NCI-H226 (cell line): ENCODE measurements at places on chromosomes 11 and 22.
A peak's percentile ranks its signal among the peaks of the same experiment; 100 is the strongest.

DNA sequence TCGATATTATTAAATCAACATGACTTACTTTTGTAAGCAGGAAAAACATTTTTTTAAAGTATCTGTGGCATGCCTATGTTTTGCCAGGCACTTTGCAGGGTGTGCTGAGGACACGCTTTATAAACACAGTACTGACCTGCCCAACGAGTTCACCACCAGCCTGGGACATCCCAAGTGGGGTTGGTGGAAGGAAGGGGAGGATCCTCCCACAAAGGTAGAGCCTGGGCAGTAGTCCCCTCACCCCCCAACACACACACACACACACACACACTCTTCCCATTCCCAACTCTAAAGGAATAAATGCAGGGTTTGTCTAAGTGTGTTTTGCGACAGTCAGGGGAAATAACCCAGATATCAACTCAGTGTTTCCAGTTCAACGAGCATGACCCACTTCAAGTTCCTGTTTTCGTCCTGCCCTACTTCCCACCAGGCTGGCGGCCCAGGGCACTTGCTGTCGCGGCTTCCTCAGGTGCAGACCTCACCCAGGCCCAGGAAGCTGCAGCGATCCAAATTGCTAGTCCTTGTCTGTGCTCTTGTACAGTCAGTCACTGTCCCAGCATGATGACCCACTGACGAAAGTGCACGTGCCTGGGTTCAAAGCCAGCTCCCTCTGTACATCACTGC, 3.1 kb downstream of the CERK start:
- no peak for DNase-seq

DNA sequence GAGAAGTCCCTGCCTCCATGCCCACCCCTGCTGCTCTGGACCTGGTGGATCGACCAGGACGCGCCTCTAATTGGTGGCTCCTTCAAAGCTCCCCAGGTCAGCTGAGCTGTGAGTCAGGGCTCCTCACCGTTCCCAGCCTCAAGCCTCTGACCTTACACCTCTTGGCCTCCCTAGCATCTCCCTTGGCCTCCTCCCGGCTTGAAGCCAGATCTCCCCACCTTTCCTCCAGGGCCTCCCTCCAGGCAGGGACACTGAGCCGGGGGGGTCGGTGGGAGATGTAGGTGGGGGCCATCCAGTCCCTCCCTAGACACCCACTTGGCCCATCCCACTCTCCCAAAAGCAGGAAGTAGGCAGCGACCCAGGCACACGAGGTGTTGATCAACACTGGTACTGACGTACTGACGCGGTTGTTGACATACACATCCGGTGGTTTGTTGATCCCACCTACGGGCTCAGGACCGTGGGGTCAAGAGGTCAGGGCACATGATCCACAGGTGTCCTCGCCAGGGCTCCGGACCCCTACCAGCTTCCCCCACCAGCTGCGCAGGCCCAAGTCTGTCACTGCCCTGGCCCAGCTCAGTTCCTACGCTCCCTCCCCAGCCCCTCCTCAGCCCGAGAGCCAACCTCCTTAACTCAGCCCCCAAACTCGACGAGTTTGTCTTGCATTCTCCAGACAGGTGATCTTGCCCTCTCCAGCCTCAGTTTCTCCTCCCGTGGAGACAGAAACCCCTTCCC, 802 bp downstream of the ATG2A start:
- peak; percentile 58 for DNase-seq

DNA sequence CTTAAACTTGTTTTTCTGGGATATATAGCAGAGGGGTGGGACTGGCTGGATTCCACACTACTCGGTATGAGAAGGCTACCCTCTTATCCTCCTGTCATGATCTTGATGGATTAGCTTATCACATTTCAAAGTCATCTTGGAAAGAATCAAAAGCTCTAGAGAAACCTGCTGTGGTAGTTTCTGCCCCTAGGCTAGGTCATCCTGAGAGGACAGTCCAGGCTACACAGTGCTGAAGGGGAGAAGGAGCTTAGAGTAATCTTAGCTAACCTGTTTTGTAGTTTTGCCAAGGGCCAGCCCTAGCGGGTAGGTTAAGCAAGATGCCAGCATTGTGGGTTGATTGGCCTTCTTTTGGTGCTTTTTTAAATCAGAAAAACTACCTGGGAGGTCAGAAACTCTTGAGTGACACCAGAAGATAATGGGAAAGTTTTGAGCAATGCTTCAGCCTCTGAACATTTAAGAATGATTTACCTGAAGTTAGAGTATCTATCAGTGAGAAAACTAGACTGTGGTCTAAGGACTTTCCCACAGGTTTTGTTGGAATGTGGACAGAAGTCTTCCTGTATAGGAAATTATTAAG, 21.3 kb downstream of the PIWIL4 start:
- DNase-seq, result peak; percentile 52

GRCh38 chr22:22954656-22955055, 67.0 kb downstream of the IGLL5 start:
- no peak for DNase-seq

DNA sequence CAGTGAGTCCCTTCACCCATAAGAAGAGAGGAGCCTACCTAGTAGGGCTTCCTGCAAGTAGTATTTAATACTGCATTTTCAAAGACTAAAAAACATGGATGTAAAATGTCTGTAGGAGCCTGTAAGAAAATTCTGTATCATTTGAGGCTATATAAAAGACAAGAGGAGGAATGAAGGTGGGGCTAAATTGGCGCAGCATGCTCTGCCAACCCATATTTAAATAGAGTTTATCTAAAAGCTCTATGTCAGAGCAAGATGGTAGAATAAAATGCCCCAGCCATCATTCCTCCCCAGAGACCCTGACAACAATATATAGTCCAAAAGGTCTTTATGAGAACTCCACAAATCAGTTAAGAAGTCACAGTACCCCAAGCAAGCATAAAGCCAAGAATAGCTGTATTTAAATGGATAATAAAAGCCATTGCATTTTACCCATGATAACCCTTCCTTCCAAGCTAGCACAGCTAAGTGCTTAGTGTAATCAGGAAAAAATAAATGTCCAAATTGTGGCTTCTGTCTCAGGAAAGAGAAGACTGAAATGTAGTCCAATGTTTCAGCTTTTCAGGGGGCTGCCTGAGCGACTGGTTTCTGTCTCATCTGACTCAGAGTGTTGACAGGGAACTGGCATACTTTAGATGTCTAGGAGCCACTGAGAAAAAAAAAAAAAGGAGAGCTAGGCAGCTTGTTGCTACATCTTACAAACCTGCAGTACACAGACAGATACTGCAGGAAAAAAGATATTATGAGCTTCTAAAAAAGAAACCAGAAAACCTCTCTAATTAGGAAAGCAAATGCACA, 258.6 kb downstream of the METTL15 start:
- peak; percentile 9 for DNase-seq

DNA sequence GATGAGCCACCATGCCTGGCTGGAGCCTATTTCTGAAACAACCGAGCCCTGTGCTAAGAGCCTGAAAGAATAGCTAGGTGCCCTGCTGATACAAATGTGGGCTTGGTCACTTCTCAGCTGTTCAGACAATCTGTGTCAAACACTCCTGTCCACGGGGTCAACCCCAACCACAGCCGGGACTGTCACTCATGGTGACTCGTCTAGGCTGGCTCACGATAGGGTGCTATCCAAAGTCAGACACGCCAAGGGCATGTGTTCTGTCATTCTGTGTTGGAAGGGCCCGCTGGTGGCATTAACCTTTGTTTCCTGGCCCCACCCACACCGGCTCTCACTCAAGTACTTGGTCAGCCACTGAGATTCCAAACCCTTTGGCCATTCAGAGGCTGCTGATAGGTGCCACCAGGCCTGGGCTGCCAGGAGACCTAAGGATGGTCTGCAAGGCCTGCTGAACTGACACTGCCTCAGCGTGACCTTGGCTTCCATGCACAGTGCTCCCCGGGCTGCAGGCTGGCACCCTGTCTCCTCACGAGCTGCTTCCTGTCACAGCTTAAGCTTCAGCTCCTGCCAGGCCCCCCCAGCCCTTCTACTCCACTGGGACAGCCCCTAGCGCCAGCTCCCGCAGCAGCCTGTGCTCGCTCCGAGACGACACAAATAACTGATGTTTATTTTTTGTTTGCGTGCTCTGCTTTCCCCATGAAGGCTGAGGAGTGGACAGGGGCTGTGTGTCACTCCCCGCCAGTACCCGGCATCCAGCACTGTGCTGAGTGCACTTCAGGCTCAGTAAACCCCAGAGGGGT, 14.2 kb upstream of the CDC42BPG start:
- DNase-seq, result no peak

DNA sequence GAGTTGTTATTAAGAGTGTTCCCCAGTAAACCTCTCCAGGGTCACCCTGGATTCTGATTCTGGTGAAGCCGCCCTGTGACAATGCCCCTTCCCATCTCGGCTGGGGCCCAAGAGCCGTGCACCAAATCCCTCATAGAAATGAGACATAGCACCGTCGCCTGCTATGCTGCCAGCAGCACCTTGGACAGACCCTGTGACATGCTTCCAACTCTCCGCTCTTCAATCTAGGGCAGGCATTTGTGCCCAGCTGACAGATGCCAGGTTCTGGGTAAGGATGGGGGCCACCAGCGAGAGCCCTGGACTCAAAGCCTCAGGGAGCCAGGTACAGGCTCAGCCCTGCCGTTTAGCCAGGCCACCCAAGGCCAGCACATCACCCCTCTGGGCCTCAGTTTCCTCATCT, 55.8 kb upstream of the TCF20 start:
- no peak for DNase-seq

GRCh38 chr22:22787786-22788459, 99.7 kb upstream of the IGLL5 start:
- peak; percentile 2 for DNase-seq

GRCh38 chr11:100830274-100830673, 143.2 kb downstream of the ARHGAP42 start:
- no peak for DNase-seq

GRCh38 chr22:38868886-38869381, 3.1 kb downstream of the CBX6 start:
- DNase-seq, result no peak

- DNase-seq, result no peak
These were observed 11.9 kb downstream of the SNRPD3 start for GRCh38 chr22:24567668-24568067.

GRCh38 chr22:44918925-44919392, 90.8 kb downstream of the PHF21B start:
- DNase-seq, result no peak

GRCh38 chr11:104254347-104254746, 90.4 kb upstream of the PDGFD start:
- peak; percentile 37 for DNase-seq

GRCh38 chr11:4684631-4685285, 12.9 kb downstream of the OR51E2 start:
- no peak for DNase-seq

GRCh38 chr11:95375451-95375850, 144.4 kb upstream of the SESN3 start:
- DNase-seq, result no peak

- DNase-seq, result no peak
These were observed 1.1 kb downstream of the RRP8 start for GRCh38 chr11:6602096-6602940.

GRCh38 chr22:45423524-45423923, 10.0 kb downstream of the RIBC2 start:
- no peak for DNase-seq

- DNase-seq, result no peak
These were observed 18.9 kb downstream of the ARVCF start for GRCh38 chr22:19997561-19998231.

DNA sequence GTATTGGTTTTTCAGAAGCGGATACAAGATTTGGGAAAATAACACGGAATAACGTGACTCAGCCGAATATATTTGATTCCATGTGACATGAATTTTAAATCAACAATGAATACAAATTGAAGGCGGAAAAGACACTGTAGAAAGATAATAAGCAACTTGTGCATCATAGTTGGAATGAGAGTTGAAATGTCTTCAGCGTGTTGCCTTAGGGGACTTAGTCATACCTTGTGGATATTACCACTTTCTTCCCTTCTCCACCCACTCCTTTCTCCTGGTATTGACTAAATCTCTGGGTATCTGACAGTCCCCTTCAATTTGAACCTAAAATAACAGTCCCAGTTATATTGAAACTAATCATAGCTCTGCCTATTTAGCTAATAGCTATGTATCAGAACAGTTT, 2373.1 kb upstream of the RAG2 start:
- DNase-seq, result no peak

GRCh38 chr11:2587132-2587930, 112.5 kb downstream of the KCNQ1OT1 start:
- no peak for DNase-seq

DNA sequence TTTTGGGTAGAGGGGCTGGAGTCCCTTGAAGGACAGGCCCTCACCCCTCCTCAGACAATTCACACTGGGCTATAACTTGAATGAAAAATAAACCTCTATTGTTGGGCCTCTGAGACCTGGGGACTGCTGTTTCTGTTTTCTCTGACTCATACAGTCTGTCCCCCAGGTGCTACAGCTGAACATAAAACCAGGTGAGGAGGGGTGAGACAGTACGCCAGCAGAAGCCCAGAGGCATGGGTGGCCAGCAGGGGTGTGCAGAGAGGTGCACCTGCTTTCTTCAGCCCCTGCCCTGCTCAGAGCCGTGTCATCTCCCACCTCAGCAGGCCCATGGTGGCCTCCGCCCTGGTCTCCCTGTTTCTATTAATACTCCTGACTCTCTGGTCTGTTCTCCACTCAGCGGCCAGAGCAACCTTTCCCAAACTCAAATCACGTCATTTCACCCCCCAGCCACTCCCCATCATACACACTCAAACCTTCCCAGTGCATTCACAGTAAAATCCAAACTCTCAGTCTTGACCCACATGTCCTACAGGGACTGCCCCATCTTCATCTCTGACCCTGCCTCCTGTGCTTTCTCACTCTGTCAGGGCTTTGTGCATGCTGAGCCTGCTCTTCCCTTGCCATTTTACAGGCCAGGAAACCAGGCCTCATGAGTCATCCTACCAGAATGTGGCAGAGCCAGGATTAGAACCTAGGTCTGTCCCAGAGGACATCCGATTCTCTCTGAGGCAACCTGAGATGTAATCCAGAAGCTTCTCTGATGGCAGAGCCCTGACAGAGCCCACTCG, 5.4 kb upstream of the IL2RB start:
- DNase-seq, result peak; percentile 7

DNA sequence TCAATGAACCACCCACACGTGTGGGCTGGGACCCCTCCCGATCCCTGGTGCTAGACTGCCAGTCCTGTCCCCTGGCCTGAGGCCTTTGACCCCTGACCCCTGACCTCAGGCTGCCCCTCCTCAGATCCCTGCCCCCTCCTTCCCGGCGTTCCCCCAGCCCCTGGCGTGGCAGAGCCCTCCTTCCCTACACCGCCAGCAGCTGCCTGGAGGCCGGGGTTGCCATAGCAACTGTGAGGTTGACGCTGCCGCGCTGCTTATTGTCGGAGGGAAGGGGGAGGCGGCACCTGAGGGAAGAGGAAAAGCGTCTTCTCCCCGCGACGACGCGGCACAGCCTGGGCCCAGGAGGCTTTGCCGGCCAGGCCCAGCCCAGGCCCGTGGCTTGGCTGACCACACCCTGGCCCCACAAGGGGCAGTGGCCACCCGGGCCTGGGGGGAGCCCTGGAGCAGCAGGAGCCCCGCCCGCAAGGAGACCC, 32.6 kb downstream of the SHANK3 start:
- peak; percentile 62 for DNase-seq

GRCh38 chr11:60029015-60029632, 11.1 kb upstream of the OOSP2 start:
- DNase-seq, result no peak
